Renal cortical epithelial cell (primary cell): ENCODE measurements at places on chromosomes 7 and 10.

- peak; percentile 97 for DNase-seq
Measured at GRCh38 chr10:3805201-3805790, 20.3 kb upstream of the KLF6 start.

DNA sequence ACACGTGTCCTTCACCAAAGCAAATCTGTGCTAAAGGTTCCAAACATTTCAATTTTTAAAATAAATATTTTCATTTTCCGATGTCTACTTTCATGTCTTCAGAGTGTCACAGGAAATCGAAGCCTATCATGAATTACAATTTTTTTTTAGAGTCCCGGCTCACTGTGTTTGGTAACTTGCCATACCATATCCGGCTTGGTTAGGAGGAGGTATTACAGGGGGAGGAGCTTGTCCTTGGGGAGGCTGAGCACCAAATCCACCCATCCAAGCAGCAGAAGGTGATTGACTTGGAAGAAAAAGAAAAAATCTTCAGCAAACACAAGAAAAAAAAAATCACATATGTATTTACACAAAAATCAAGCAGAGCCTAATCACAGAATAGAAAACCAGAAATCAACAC is 21.3 kb downstream of the TIAL1 start:
- no peak for DNase-seq

DNA sequence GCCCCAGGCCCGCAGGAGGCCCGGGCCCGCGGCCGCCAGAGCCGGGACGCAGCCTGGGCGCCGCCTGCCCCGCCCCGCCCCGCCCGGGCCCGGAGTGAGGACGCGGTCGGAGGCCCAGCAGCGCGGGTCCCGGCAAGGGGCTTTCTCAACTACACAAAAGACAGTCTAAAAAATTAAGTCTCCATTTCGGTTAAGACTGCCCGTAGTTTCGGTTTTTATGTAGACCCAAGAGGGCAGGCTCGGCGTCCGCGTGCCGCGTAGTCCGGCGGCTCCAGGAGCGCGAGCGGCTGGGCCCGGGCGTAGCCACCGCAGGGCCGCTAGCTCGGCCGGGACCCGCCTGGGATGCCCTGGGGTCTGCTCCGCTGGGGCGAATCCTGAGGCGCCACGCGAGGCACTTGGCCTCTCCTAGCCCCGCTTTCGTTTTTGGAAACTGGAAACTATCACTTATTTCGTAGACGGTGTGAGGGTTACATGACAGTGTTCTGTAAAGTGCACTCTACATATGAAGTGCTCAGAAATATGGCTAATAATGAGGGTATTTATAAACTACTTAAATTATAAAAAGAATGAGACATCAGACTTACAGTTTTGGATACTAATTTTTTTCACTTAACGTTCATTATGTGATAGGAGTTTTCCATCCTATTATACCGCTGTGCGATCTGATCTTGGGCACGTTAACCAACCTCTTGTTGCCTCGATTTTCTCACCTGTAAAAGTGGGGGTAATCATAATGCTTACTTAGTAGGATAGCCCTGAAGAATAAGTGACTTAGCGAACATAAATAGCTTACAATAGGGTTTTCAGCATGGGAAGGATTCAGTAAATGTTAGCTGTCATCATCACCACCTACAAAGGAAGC is 573 bp downstream of the BLVRA start:
- no peak for DNase-seq

GRCh38 chr7:55567571-55567970 is 4.7 kb downstream of the VOPP1 start:
- DNase-seq: no peak

DNA sequence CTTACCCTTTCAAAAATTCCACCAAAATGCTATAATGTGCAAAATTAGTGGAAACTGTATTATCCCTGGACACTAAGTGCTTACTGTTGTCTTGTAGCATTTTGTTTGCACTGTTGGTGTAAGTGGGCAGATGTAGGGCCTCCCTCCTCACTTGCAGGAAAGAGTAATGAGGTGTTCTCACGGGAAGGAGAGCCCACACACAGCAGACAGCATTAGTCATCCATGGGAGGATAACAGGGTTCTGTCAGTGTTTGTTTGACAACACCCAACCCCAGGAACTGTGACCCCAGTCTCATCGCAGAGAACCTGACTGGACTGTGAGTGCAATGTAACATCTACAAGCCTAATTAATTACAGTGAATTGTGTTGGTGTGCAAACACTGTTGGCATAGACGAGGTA is 58.7 kb upstream of the VSTM2A start:
- DNase-seq: no peak

- DNase-seq: no peak
Measured at GRCh38 chr7:127635659-127636285, 16.2 kb upstream of the SND1 start.

- DNase-seq: no peak
Measured at GRCh38 chr10:35136263-35136815, 9.7 kb downstream of the CREM start.

- DNase-seq: no peak
Measured at GRCh38 chr7:23431702-23432199, 38.5 kb downstream of the IGF2BP3 start.

DNA sequence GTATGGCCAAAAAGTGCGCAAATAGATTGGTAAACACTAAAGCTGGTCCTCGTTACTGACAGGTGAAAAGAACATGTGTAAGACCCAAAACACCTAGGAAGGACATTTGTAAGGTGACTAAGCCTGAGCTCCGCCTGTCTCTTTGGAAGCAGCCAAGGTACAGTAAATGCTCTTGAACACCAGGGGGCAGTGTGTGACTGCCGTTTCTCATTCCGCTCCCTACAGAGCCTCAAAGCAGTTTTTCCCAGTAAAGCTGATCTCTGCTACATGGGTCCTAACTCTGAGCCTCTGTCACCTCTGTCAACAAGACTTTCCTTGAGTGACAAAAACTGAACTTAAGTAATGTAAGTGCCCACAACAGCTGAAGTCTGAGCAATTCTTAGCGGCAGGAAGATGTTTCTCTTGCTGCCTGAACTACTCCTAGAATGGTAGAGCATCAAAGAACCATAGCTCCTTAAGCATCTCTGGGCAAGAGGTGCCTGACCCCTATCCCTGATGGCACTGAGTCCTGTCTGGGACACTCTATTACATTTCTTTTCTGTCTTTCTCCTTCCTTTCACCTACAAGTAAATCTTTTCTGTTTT is 238.0 kb upstream of the INHBA start:
- peak; percentile 74 for DNase-seq

DNA sequence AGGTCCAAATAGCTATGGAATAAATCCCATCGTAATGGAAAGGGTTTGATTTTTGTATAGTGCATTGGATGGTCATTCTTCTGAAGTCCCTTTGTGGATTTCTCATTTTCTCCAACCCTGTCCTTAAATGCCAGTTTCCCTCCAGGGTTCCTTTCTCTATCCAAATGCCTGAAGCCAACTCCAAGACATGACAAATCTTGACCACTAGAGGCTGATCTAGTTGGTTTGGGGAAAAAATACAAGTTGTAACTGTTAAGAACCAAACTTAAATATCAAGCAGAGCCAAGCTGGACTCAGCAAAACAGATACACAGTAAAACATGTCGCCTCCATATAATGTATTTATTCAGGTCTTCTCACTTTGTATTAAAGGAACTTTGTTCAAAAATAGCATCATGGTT is 28.7 kb downstream of the FRMD4A start:
- peak; percentile 35 for DNase-seq
